GM19239 (cell line): ENCODE measurements at places on chromosomes 5 and 9.

GRCh38 chr9:83065233-83065632 is 2.3 kb upstream of the RASEF start:
- no peak for DNase-seq

DNA sequence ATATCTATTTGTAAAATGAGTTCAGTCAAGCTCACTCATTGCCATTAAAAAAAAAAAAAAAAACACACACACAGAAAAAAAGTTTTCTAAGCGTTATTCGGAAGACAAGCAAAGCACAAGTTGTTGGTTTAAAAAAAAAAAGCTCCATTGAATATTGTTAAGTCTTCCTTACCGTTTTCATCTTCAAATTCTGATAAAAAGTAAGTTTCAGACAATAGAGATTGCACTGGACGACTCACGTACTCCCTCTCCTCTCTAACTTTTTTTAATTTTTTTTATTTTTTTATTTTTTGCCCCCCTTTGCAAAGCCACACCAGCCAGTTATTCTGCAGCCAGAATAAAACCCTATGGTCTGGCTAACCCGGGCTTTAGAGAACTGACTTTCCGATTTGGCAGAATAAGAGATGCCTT is 544 bp downstream of the ADAMTS6 start:
- no peak for DNase-seq

GRCh38 chr9:87290241-87291052 is 207.2 kb upstream of the DAPK1 start:
- DNase-seq, result no peak

DNA sequence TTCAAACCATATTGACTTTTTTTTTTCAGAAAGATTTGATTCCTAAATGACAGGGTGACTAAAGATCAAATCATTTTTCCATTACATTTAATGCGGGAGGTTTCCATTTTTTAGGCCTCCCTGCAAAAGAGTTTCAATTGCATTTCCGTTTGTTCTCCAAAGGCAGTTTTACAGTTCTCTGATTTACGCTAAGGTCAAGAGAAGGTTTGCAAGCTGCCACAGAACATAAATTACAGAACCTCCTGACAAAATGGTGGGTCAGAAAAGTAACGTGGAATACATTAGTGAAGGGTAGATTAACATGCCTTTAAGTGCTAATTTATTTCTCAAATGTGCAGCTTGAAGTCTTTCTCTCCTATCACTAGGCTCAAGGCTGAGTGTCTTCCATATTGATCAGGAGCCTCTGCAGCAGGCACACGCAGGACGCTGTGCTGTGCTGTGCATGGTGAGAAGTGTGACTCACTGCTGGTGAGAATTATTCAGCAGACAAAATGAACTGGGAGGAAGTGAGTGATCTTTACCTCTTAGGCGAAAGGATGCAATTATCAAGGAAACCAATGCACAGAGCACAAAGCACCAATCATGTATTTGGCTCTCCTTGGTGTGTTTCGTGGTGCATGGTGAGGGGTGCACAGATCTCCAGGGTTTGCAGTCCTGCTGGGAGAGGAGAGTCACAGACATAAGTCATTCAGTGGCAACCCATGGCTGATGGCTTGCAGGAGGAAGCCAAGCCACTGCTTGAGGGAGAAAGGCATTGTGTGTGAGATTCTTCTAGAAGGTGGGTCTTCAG is 136.3 kb downstream of the TENT4A start:
- DNase-seq, result no peak

DNA sequence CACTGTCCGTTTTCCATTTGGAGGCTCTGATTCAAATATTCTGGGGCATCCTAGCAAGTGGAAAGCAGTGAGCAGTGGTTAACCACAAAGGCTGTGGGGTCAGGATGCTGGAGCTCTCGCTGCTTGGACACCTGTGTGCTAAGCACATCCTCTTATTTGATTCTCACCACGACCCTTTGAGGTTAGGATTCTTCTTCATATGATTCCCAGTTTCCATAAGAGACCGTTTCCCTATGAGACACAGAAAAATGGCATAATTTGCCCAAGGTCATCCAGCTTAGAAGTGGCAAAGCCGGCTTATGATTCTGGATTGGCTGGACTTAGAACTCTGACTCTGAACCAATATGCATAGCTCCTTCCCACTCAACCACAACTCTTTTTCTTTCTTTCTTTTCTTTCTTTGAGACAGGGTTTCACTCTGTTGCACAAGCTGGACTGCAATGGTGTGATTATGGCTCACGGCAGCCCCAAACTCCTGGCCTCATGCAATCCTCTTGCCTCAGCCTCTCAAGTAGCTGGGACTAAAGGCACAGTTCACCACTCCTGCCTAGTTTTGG is 207.7 kb downstream of the TTLL11 start:
- DNase-seq, result no peak

DNA sequence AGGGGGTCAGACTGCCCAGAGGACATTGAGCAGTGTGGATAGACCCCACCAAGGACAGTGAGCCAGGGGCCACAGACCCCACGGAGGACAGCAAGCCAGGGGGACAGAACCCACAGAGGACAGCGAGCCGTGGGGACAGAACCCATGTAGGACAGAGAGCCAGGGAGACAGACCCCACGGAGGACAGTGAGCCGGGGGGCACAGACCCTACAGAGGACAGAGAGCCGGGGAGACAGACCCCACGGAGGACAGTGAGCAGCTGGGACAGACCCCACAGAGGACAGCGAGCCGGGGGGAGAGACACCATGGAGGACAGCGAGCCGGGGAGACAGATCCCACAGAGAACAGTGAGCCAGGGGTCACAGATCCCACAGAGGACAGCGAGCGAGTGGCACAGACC is 3.4 kb upstream of the ZDHHC11 start:
- no peak for DNase-seq
